ENCODE measurements at places on chromosomes 1 and 21.
A peak's percentile ranks its signal among the peaks of the same experiment; 100 is the strongest.

DNA sequence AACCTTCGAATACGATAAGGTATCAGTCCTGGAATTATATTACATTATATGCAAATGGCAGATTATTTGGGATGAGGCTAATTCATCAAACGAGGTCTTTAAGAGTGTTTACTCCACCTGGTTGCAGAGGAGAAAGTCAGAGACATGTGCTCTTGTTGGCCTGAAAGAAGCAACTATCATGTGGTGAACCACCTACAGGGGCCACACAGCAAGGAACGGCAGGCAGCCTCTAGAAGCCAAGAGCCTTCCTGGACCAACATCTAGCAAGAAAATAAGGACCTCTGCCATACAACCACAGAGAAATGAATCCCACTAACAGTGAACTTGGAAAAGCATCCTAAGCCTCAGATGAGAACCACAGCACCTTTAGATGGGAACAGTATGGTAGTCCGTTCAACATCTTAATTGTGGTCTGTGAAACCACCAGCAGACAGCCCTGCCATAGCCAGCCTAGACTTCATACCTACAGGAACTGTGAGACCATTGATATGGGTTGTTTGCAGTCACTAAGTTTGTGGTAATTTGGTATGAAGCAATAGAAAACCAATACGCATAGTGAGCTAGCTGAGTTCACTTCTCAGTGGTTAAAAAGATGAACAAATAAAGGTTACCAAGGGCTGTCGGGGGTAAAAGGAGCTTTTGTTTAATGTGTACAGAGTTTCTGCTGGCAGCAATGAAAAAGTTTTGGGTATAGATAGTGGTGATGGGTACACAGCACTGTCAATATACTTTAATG, 345.7 kb upstream of the RUNX1 start:
- no peak for DNase-seq

DNA sequence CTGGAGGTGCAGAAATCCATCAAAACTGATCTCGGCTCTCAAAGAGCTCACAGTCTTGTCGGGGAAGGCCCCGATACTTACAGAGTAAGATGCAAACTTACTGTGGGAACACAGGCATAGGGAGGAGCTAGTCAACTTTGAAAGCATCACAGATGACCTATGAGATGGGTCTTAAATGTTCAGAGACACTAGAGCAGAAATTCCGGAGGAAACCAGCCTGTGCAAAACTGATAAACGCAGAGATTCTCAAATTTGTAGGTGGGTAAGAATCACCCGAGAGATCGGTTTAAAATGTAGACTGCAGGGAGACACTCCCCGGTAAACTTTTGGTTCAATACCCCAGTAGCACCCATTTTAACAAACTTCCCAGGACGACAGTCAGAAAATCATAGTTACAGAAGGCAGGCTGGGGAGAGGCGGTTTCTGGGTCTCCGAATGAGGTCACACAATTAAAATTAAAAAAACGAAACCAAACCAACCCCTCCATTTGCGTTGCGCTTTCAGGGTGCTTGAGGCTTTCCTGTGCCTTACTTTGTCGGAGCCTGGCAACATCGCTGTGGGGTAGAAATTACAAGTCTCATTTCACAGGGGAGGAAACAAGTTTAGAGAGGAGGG, 755 bp upstream of the THRAP3 start:
- DNase-seq: peak; percentile 60

- DNase-seq: no peak
Measured at GRCh38 chr1:41242342-41243078, 404 bp upstream of the SCMH1 start.

DNA sequence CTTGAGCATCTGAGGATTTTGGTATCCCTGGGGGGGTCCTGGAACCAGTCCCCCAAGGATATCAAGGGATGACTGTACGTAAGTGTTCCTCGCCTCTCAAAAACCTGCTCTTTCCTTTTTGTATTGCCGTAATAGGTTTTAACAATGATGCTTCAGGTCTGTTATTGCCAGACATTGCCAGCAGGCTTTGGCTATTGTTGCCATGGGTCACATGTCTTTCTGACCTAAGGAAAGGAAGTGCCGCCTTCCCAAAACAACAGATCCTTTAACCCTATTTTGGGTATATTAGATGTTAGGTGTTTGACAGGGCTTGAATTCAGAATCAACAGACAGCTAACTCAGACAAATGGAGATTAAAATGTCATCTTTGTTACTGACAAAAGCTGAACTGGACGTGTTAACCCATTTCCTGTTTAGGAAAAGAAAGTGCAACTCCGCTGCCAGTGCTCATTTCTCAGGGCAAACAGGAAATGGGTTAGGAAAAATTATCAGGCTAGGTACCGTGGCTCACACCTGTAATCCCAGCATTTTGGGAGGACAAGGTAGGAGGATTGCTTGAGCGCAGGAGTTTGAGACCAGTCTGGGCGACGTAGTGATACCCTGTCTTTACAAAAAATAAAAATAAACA, 12.4 kb upstream of the PRPF38B start:
- no peak for DNase-seq

DNA sequence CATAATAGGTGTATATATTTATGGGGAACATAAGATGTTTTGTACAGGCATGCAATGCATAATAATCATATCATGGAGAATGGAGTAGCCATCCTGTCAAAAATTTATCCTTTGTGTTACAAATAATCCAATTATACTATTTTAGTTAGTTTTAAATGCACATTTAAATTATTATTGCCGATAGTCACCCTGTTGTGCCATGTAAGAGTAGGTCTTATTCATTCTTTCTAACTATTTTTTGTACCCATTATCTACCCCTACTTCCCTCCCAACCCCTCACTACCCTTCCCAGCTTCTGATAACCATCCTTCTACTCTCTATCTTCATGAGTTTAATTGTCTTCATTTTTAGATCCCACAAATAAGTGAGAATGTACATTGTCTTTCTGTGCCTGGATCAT, 8.3 kb upstream of the VN1R5 start:
- no peak for DNase-seq

DNA sequence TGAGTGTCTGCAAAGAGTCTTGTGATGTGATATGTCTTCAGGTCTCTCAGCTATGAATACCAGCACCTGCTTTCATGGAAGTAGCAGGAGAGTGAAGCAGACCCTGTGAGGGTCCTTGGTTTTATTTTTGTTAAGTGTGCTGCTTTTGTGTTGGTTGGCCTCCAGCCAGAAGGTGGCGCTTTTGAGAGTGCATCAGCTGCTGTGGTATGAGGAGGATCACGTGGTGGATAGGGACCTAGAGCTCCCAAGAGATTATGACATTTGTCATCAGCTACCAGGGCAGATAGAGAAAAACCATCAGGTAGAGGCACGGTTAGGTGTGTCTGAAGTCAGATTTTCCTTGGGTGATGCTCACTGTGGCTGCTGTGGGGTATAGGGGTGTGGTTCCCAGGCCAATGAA, 1232.1 kb downstream of the MRPL39 start:
- DNase-seq: peak; percentile 29

- no peak for DNase-seq
Measured at GRCh38 chr1:30879126-30879786, 29.3 kb downstream of the SDC3 start.

DNA sequence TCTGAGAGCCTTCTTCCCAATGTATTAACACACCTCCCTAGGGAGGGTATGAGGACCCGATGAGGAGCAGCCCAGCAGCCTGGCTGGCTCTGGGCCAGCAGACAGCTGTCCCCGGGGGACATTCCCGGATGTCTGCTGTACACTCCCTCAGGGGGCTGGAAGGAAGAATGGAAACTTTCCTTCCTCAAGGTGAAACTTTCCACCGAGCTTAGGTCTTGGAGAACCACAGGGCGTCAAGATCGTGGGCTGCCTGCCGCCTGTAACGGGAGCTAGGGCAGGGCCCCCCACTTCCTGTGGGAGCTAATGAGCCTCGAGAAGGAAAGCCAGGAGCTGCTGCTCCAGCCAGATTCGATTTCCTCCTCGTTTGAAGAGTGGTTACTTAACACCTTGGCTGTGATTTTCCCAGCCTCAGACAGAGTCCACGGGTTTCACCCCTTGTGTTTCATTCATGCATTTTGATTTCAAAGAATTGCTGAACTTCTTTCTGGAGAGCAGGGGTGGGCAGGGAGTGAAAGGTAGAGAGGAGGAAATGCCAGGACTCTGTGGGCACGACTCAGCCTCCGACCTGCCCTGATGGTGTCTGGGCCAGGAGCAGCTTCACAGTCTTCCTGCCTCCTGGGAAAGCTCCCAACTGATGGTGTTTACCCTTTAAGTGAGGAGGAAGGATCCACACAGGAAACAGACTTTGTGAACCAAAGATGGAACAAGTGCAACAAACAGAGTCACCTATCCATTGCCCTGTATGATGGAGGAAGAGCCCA, 29.7 kb downstream of the UBE2T start:
- DNase-seq: peak; percentile 22

DNA sequence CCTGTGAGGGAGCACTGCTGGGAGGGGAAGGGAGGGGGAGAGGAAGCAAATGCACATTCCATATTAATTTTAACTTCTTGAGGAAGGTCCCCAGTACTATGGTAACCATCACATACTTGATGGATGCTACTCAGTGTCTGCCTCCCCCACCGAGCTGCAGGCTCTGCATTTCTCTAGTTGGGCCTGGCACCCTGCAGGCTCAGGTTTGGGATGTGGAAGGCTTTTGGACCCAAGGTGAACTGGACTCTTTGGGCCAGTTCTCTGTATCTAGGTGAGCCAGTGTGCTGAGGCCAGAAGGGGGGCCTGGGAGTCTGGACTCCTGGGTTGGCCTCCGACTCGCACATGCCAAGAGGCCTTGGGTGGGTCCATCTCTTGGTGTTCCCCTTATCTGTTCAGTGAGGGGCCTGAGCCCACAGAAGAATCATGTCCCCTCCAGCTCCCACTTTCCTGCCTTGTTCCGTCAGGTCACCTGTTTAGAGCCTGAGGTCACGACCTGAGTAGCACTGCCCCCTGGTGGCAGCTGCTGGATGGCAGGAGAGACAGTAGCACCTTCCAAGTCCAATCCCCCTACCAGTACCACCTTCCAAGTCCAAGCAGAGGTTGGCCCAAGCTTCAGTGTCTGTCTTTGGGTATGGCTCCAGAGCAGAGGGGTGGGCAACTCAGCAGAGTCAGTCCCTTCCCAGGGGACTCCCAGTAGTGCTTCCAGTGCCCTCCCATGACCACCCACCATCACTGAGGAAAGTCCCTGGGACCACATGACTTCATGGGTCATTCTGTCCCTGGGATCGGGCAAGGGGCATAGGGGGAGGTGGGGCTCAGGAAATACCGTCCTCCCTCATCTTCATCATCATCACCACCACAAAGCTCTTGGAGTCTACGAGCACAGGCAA, 241.8 kb downstream of the TRABD2B start:
- DNase-seq: peak; percentile 52

- no peak for DNase-seq
Measured at GRCh38 chr1:51644020-51644419, 27.1 kb downstream of the OSBPL9 start.

- no peak for DNase-seq
Measured at GRCh38 chr1:32100807-32101708, 6.8 kb upstream of the KPNA6 start.

- DNase-seq: no peak
Measured at GRCh38 chr21:17759511-17760178, 59.5 kb downstream of the C21orf91 start.

- no peak for DNase-seq
Measured at GRCh38 chr1:182998482-182998881, 24.7 kb upstream of the LAMC1 start.

GRCh38 chr1:29746076-29746665, 509.8 kb downstream of the PTPRU start:
- no peak for DNase-seq

GRCh38 chr1:93677729-93678128, 3.9 kb downstream of the BCAR3 start:
- no peak for DNase-seq

DNA sequence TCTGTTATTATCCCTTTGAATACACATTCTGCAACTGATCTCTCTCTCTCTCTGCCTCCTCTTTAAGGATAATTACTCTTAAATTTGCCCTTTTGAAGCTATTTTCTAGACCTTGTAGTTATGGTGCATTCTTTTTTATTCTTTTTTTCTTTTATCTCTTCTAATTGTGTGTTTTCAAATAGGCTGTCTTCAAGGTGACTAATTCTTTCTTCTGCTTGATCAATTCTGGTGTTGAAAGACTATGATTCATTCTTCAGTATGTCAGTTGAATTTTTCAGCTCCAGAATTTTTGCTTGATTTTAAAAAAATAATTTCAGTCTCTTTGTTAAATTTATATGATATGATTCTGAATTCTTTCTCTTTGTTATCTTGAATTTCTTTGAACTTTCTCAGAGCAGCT, 95.6 kb upstream of the GPR52 start:
- DNase-seq: peak; percentile 6

GRCh38 chr1:235918465-235918864, 51.8 kb upstream of the LYST start:
- DNase-seq: no peak

DNA sequence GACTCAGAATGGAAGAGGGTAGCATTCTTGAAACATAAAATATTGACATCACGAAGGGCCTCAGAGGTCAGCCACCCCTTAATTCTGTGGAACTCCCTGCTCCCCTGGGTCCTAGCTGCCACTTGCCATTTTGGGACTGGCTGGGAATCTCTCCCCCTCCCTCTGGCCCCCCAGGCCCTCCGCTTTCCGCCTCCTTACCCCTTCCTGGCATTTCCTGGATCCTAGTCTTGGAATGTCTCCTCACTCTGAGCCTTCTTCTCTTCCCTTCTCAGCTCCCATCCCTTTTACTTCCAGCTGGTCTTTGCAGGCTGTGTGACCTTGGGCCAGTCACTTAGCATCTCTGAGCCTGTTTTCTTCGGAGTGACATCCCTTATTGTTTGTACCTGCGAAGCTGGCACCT, 4.5 kb downstream of the PADI1 start:
- DNase-seq: no peak

GRCh38 chr1:28577738-28578536, 14.1 kb upstream of the RAB42 start:
- peak; percentile 11 for DNase-seq

DNA sequence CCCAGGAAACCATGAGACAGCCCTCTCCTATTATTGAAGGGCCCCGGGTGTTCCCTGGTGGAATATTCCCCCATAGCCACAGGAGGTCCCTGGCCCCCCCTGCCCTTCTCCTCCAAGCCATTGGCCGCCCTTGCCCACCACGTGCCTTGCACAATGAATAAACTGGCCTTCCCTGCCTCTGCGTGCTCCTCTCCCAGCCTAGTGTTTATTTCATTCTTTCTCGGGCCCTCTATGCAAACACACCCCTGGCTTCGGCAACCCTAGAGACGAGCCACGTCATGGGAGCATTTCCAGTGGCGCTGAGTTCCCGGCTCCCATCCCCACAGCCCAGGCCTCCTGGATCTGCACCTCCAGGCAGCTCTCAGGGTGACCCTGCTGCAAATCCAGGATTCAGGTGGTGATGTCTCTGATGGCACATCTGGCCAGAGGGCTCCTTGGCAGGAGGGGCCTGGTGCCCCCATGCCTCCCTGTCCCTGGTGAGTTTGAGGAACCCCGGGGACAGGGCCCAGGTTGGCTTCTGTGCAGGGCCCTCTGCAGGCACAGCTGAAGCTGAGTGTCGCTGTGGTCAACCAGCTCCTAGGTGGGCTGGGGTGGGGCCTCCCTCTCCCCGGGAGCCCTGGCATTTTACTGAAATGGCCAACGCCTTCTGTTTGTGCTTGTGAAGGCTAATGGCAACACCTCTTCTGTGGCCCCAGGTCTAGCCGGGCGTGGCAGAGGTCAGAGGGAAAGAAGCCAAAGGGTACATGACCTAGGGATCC, 6.2 kb downstream of the KRTAP10-12 start:
- no peak for DNase-seq

- no peak for DNase-seq
Measured at GRCh38 chr1:168506204-168506819, 37.5 kb downstream of the XCL2 start.

GRCh38 chr1:41293779-41294178, 51.7 kb upstream of the SCMH1 start:
- no peak for DNase-seq
